DMS 273 treated with DMSO at 0.1 percent for 48 hours (cell line): ENCODE measurements at places on chromosomes 4 and X.

- no peak for DNase-seq
Observed at GRCh38 chr4:40448875-40449274, 113.7 kb downstream of the CHRNA9 start.

DNA sequence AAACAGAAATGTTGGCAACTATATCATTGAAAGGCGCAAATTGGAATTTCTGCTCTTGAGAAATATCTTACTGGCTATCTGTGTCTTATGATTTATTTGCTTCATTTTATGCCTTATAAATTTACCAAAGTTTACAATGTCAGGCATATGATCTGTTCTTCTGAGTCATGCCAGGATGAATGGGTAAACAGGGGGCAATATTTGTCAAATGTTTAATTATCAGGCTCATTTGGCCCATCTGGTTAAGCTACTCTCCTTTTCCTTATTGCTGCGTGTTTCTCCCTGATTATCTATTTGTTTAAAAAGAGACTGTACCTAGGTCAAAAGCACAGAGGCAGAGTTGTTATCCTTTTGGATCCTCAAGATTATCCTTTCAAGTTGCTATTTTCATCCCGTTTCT is 903.8 kb upstream of the PCDH10 start:
- no peak for DNase-seq

DNA sequence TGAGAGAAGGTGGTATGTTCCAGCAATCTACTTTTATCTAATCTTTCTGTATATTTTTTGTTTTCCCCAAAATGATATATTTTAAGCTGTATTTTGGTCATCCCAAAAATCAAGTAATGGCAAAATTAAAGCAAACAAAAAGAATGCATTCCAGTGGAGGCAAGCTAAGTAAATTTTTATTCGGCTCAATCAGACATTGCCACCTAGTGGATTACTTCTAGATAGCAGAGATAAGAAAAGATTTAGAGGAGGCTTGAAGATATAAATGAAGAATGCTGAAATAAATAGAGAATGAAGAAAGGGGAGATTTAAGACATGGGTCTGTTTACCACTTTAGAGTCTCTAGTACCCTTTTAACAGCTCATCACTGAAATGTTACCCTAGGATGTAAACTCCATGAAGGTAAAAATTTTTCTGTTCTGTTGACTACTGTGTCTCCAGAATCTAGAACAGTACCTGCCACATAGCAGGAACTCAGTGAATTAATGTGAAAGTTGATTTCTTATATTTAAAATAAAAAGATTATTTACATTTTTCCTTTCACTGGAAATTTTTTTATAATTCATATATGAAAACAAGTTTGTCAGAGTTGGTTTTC is 110.9 kb upstream of the ANK2 start:
- DNase-seq = peak; percentile 21

- no peak for DNase-seq
Observed at GRCh38 chrX:10074241-10074941, 82.4 kb upstream of the CLCN4 start.

DNA sequence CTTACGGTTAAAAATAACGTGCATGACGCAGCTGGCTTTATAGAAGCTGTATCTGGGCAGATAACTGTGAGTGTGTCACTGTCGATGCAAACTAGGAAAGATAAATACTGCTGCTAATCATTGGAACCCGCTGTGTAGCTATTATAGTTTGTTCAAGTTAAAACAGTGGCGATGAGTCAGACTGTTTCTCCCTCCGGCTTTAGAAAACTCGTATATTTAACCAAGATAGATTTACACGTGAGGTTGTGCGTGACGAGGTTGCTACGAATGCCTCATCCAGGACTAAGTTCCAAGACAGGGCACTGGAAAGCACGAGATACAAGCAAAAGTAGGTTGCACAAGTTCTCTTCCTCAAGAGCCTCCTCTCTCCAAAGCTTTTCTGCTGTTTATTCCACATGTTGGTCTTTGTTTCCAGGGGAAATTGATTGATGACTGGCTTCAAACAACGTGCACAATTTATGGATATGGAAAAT is 270.7 kb downstream of the FBXW7 start:
- DNase-seq = no peak

DNA sequence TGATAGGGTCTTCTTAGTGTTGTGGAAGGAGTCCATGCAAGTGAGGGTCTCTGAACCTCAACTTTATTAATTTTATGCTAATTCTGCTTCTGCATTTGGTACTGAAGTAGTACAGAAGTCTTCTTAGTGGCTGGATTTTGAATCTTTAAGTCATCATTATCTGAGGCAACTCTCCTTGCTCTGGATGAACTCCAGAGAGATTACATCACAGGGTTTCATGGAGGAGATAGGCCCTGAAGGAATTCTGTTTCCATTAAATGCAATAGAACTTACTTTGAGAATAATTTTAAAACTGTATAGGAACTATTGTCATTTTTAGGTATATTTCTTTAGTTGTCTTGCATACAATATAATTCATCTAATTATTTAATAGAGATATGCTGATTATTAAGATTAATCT is 451.2 kb downstream of the FAT4 start:
- DNase-seq = no peak

GRCh38 chr4:144355811-144356757 is 215.6 kb upstream of the GYPA start:
- DNase-seq = no peak

DNA sequence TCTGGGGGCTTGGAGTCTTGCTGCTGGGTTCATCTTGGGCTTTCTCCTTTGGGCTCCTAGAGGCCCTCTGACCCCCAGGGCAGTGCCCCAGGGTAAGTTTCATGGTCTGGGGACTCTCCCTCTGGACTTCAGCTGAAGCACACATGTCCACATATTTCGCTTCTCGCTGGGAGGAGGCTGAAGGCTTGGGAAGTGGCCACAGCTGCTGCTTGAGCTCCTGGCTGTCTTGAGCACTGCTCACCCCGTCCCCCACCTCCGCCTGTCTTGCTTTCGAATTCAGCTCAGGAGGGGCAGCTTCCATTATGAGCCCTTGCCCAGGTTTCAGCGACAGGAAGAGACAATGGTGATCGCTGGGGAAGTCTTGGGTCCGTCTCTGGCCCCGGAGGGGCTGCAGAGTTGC is 3.7 kb downstream of the C4orf54 start:
- no peak for DNase-seq

DNA sequence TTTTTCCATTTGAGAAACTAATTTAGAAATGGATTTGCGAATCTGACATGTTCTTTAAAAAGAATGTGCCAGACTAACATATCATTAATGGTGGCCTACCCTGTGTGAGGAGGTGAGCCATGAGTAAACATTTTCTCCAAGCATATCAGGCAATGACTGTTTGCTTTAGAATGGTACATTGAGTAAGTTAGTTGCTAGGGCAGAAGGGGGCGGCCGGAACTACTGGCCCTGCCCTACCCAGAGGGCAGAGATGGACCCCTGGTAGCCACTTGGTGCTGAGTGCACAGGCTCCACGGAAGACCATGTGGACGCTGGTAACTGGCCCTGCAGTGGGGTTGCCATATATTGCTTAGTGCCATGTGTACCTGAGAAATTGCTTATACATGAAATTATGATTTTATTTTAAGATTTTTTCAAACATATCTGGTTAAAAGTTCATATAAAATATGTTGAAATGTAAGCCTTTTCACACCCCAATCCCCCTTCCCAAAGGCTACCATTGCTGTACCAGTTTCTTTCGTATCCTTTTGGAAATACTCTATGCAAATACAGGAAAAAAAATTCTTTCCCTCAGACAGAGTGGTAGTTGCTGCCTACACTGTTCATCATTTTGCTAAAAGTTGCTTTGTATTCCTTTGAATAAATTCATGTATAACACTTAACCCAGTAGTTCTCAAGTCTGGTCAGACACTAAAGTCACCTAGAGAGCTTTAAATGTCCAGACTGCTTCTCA is 8.8 kb downstream of the FNIP2 start:
- no peak for DNase-seq

GRCh38 chrX:13759152-13759718 is 24.7 kb downstream of the OFD1 start:
- no peak for DNase-seq

- no peak for DNase-seq
Observed at GRCh38 chrX:151773434-151773833, 38.9 kb downstream of the CNGA2 start.

- DNase-seq = no peak
Observed at GRCh38 chr4:44421330-44422065, 27.1 kb downstream of the KCTD8 start.

GRCh38 chrX:13892856-13893255 is 76.0 kb upstream of the GPM6B start:
- DNase-seq = no peak

GRCh38 chrX:71106427-71106826 is at the start of gene CXorf65:
Gene CXorf65, minus strand, starts transcription at chrX:71106740. Its CDS starts 184 bp downstream, at chrX:71106556.
- no peak for DNase-seq

GRCh38 chr4:70722199-70722791 is 531 bp downstream of the RUFY3 start:
- DNase-seq = no peak

DNA sequence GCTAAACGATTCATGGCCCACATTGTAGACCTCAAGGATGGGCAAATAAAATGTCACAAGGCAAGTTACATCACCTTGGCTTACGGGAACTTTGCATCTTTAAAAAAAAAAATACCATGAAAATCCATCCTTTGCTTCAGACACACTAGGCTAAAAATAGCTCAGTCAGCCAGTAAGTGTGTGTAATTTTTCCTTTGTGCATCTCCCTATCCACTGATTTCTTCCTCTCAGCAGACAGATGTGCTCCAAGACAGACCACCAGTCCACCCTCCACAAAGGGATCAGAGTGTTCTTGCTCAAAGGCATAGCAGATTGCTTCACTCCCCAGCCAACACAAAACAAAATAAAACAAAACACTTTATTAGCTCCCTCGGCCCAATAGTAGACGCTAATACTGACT is 14.6 kb downstream of the LDB2 start:
- no peak for DNase-seq

DNA sequence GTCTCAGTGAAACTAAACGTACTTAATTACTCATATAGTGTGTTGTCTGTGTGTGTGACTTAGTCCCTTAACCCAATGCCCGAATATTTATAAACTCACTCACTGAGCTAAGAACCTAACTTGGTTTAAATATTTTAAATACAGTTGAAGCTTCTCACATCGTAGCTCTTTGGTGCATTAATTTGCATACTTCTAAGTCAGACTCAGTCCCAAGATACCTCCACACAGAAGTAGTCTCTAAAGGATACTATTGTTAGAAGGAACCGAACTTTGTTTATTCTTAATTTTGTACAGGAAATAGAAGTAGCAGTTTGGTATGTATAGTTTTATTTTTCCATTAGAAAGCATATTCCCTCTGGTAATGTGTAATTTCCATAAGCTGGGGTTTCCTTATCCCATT is 54.0 kb upstream of the NKAP start:
- DNase-seq = no peak

DNA sequence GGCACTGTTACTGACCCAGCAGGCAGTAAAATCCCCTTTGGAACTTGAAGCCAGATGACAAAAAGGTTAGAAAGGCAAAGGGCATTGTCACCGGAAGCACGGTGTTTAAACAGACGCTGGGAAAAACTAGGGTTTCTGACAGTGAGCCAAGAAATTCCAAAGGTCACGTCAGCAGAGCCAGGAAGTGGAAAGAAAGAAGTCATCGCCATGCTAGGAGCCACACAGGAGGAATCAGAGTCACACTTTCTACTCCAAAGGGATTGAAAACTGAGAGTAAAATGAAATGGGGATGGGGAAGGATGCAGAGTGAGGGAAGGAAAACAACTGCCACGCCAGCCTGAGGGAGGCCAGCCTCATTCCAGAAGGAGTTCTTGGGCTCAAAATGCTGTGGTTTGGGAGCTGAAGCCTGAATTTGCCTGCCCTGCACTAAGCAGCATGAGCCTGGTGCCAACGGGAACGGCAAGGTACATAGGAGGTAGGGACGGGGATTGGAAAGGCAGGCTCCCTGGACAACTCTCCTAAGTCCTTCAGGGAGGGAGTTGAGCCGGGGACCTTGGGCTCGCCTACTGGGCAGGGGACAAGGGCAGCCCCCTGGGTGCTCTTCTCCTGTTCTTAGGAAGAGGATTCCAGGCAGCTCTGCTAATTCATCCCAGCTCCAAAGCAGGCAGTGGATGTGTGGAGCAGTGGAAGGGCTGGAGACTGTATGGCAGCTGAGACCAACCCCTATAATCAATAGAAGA is 66.8 kb downstream of the SOWAHB start:
- no peak for DNase-seq

- no peak for DNase-seq
Observed at GRCh38 chrX:155144926-155145325, 71.3 kb upstream of the VBP1 start.

- DNase-seq = no peak
Observed at GRCh38 chr4:163566257-163566796, 71.8 kb downstream of the TMA16 start.

DNA sequence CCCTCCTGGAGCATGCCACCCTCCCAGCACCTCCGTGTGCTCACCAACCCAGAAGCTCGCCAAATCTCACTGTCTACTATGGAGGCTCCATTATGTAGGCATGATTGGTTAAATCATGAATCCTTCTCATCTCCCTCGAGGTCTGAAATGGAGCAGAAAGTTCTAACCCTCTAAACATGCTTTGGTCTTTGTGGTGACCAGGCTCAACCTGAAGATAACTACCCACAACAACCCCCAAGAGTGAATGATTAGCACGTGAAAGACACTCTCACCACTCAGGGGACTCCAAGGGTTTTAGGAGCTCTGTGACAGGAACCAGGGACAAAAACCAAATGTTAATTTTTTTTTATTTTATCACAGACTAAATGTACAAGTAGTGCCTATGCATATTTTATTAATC is 47.2 kb downstream of the APBB2 start:
- DNase-seq = no peak

DNA sequence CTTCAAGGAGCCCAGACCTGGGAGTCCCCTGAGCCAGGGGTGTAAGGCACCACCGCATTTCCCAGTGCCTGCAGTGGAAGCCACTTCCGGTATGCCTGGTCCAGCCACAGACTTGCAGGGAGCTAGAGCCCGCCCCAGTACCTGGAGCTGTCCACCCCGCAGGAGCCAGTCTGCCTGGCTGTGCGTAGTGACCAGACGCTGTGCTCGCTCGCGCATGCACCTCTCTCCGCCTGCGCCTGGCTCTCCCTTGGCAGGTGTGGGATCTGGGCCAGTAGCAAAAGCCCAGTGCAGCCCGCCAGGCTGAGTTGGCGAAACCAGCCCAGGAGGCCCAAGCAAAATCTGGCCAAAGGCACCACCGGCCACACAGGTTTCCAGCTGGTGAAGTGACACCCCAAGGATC is 973.7 kb upstream of the AGA start:
- no peak for DNase-seq

- no peak for DNase-seq
Observed at GRCh38 chrX:150198776-150199175, 164.3 kb upstream of the MAMLD1 start.

- no peak for DNase-seq
Observed at GRCh38 chrX:100984818-100985217, 15.3 kb downstream of the ARL13A start.

GRCh38 chrX:127558811-127559210 is 493.4 kb downstream of the ACTRT1 start:
- DNase-seq = no peak
